ENCODE measurements at places on chromosomes 12 and 14.

GRCh38 chr12:130026608-130027176 is 122.9 kb upstream of the TMEM132D start:
- DNase-seq = no peak

GRCh38 chr12:131355361-131356245 is 355.3 kb upstream of the SFSWAP start:
- no peak for DNase-seq

DNA sequence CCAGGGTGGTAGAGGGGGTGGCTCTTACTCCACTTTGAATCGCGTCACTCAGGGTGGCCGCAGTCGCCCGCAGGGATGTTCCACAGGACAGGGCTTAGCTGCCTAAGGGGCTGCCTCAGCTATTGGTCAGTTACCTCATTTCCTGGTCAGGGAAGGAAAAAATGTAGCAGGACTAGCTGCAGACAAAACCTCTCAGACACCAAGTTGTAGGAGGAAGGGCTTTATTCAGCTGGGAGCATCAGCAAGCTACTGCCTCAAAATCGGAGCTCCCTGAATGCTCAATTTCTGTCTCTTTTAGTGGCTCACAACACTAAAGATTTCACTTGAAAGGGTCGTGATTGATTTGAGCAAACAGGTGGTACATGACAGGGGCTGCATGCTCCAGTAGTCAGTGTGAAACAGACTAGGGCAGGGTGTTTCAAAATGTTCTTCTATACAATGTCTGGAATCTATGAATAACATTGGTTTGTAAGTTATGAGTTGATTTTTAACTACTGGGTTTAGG is 6.4 kb upstream of the CLEC6A start:
- no peak for DNase-seq

DNA sequence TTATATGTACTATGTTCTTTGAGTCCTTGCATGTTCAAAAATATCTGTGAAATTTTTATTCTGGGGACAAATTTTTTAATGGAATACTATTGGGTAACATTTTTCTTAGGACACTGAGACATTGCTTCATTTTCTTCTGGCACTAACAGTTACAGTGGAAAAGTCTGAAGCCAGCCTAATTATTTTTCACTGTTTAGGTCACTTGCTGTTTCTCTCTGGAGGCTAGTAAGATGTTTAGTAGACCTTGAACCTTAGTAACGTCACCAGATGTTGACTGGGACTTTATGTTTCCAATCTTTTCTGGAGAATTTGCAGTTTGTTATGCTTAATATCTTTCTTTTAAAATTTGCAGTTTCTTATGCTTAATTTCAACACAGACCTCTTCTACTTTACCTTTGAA is 12.3 kb upstream of the EPYC start:
- DNase-seq = no peak

GRCh38 chr14:33714527-33715226 is 236.2 kb downstream of the EGLN3 start:
- no peak for DNase-seq

DNA sequence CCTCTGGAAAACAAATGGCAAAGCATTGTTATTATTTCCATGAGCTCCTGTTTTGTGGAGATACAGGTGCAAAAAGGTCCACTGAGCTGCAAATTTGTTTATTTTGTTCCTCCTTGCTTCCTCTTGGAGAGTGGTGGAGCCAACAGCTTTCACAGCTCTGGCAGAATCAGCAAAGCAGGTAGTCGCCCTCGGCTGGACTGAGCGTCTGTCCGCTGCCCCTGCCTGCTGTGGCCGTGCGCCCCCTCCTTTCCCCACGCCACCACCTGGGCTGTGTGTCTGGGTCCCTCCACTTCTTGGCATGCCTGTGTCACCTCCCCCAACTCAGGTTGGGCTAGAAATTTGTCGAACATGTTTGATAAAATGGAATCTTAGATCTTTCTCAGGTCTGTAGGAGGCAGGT is 188.2 kb downstream of the TSPAN9 start:
- no peak for DNase-seq

GRCh38 chr12:52097045-52097666 is 17.7 kb downstream of the SMIM41 start:
- DNase-seq = no peak

DNA sequence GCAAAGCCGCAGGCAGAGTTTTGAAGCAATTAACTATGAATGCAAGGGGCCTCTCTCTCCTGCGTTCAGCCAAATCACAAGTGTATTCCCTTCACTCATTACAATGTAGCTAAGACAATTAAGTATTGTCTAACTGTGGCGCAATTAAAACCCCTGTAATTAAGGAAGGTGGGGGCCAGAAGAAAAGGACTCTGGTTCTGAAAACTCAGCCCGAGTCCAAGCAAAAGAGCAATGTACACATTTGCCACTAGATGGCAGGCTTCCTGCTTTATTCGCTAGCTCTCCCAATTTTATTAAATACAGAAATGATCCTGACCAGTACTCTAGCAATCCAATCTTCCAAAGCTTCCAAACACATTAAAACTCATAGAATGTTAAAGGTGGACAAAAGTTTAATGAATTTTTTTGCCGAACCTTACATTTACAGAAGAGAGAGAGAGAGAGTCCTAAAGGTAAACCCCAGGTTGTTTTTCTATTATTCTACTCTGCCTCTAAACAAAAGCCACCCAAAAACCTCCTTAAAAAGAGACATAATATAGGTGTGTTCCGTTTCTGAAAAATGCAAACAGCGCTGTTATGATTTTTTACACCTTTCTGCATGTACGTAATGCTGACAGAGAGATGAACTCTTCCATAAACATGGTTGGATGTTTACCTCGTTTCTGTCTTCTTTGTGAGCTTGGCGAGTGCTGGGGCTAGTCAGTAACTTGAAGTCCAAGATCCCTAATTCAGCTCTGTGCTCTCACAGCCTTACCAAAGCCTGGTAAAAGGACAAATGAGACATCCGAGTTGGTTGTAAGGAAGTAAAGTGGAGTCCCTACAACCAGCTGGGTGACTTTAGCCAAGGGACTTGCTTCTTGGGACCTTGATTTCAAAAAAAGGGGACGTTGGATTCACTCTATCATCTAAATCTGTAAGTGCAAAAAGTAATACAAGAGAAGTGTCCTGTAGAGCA is 50.9 kb upstream of the VASH1 start:
- no peak for DNase-seq

DNA sequence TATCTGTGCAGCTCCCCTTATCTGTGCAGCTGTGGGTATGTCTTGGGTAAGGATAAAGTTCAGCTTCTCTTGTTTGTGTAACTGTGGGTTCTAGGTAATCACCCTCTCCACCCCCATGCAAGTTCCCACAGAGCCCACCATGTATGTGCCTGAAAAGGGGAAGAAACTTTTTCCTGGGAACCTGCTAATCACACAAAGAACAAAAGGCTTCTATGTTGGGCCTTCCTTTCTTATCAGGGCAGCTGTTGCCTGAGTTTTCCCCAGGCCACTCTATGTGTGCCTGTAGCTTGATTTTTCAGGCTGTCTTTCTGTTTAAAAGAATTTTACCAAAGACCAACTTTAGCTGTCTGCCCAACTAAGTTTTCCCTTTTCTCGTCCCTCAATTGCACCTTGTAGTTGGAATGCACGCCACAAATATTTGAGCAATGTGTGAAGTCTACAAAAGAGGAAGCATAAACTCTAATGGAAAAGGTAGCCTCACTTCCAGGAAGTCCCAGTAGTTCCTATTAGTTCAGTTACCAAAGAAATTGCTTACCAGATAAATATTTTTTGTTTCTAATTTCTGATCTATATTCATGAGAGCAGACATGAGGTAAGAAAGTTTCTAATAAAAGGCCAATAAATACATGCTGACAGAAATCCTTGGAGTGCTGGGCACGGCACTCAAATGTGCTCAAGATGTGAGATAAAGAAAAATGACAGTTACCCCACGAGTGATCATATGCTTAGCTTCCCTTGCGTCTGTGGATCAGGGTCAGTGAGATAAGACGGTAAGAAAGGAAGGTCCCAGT is 2.7 kb upstream of the GALC start:
- no peak for DNase-seq

GRCh38 chr12:125159702-125160101 is 94.5 kb downstream of the AACS start:
- no peak for DNase-seq

- no peak for DNase-seq
Measured at GRCh38 chr12:25950329-25951115, 8.0 kb upstream of the RASSF8 start.

- no peak for DNase-seq
Measured at GRCh38 chr14:79299162-79299561, 912.1 kb downstream of the DIO2 start.

DNA sequence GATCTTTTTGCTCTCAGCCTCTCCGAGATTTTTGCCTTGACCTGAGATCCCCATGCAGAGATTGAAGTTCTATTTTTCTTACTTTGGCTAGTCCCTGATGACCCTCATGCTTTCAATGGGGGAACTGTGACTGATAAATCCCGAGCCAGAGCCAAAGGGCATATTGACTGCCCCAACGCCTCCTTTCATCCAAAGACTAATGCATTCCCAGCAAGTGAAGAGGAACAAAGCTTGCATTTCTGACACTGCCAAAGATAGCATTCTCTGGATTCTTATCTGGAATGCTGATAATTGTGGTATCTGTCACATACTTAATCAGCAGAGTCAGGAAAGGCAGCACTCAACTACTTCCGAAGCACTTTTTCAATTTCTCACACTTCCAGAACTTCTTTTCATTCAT is 152.3 kb upstream of the EGLN3 start:
- DNase-seq = no peak

DNA sequence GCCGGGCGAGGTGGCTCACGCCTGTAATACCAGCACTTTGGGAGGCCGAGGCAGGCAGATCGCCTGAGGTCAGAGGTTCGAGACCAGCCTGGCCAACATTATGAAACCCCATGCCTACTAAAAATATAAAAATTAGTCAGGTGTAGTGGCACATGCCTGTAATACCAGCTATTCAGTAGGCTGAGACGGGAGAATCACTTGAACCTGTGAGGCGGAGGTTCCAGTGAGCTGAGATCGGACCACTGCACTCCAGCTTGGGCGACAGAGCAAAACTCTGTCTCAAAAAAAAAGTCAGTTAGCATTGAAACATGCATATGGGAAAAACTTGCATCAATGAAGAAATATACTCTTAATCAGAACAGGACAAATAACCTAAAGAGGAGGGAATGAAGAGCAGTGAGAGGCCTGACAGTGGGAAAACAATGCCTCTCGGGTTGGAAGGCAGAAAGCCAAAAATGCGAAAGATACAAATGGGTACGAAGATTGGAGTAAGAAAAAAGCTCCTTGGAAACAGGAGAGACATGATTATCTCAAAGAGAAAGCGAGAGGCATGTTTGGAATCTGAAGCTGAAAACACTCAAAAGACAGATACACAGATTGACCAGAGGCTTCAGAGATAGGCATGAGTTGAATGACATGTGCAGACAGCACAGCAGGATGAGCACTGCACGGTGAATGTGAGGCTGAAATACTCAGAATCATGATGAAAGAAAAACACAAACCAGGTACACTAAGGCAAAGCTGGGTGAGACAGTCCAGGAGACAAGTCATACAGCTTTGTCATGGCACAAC is 30.6 kb downstream of the RESF1 start:
- no peak for DNase-seq

DNA sequence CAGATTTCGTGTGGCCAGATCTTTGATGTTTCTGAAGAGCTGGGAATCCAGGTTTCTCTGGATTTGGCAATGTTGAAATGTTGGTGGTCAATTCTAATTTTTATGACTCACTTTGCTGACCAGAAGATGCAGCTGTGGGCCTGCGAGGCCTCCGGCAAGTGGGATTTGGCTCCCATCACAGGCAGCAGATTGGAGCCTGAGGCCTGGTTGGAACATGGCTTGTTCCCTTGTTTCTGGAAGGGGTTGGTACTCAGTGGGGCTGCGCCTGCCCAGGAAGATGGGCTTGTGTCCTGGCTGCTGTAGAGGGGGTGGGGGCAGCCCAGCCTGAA is 23.1 kb downstream of the FBRSL1 start:
- no peak for DNase-seq

GRCh38 chr12:42586268-42586667 is 3.3 kb downstream of the PRICKLE1 start:
- DNase-seq = no peak

DNA sequence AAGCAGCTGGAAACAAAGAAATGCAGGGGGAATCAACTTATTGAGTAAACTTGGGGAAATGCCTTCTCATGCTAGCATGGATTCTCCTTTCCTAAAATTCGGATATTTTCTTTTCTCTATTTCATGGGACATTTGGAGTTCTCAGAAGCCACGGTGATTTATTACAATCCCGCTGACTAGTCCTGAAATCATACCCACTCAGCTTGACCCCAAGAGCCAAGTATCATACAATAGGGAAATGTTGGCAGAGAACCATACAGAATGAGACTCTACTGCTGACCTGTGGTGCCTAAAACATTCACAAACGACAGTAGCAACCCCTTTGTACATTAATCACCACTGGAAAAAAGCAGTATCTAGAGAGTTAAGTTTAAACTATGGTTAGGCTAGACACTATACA is 112.4 kb downstream of the KICS2 start:
- DNase-seq = no peak

DNA sequence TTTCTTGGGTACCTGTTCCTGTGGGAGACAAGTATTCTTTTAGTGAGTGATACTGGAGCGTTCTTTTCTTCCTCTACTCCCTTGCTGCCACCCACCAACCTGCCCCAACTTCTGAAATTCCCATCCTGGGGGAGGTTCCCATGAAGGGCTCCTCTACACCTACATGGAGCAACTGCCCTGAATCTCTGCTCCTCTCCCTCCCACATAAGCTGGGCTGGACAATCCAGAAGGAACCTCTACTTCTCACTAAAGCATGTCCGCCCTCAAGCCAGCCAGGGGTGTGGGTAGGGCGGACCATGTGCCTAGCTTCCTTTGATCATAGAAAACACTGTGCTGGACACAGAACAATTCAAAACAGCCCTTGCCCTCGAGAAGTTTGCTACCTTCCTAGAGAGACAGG is 25.9 kb upstream of the ESRRB start:
- DNase-seq = no peak

Measured in GOT3 (cell line).